Central memory CD4-positive, alpha-beta T cell (primary cell): ENCODE measurements at places on chromosomes 16 and 17.

GRCh38 chr17:3529817-3530741 is 27.5 kb downstream of the TRPV3 start:
- no peak for DNase-seq

GRCh38 chr17:77429369-77429968 is 288.7 kb downstream of the SEC14L1 start:
- no peak for DNase-seq

DNA sequence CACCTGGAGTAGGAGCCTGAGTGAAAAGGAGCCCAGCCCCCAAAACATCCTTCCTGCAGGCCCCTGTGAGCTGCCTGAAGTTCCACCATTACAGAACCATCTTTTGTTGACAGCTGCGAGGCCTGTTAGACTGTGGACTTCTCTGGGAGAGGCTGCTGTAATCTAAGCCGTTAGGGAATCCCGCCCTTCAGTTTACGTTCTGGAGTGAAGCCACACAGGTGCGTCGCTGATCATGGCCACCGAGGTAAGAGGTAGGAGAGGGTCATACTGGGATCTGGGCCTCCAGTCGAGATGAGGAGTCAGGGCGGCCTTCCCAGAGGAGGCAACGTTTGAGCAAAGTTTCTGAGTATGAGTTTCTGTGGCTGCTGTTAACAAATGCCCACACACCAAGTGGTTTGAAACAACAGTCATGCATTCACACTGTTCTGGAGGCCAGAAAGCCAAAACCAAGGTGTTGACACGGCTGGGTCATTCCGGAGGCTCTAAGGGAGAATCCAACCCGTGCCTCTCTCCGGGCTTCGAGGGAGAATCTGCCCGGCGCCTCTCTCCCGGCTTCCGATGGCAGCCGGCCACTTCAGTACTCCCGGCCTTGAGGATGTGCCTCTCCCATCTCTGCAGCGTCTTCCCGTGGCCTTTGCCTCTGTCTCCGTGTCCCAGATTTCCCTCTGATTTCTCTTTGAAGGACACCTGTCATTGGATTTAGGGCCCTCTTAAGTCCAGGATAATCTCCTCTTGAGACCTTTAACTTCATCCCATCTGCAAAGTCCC is 26.6 kb upstream of the ATP2C2 start:
- no peak for DNase-seq

GRCh38 chr17:47905221-47905733 is 9.2 kb downstream of the SP2 start:
- DNase-seq = no peak
